ENCODE measurements at places on chromosomes 3 and 15.

GRCh38 chr3:15771444-15771843 lies 26.3 kb downstream of the ANKRD28 start:
- DNase-seq, result no peak

- DNase-seq, result no peak
Observed at GRCh38 chr15:68508485-68509189, 70.2 kb upstream of the CORO2B start.

DNA sequence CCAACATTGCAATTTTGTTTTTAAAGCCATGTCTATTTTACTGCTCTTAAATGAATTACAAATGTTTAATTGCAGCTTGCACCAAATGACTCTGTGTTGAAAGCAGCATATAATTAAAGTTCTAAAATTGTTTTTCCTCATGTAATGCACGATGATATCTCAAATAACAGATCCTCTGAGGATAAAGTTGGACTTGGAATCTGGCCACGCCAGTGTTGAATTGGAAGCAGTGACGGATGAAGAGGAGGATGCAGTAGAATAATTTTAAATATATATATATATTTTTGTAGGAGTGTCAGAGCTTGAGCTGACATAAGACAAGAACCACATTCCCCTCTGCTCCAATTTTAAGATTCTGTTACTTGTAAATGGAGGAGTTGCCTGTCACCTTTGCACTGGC lies 406.6 kb upstream of the DPPA4 start:
- no peak for DNase-seq

- no peak for DNase-seq
Observed at GRCh38 chr3:51830836-51831385, 30.5 kb upstream of the IQCF2 start.

GRCh38 chr3:15401936-15402335 lies 25.4 kb downstream of the METTL6 start:
- DNase-seq, result no peak

Data from Panc1 (cell line).